ENCODE measurements at places on chromosomes 2 and 18.

DNA sequence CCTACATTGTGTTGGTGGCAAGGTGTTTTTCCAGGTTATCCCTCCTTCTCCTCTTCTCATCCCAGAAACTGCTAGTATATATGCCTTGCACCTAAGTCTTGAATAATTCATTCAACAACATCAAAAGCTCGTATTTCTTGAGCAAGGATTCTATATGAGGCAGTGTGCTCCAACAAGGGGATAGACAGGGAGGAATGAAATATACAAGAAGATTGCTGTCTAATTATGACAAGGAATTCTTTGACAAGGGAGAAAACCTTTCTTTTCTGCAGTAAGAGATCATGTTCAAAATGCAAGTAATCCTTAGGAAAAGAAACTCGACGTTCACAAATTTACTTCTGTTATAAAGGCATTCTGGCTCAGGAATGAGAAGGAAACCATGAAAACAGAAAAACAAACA, 788.6 kb downstream of the TDRD15 start:
- DNase-seq = no peak

- no peak for DNase-seq
These were observed 23.2 kb downstream of the ASXL2 start for GRCh38 chr2:25855065-25855464.

DNA sequence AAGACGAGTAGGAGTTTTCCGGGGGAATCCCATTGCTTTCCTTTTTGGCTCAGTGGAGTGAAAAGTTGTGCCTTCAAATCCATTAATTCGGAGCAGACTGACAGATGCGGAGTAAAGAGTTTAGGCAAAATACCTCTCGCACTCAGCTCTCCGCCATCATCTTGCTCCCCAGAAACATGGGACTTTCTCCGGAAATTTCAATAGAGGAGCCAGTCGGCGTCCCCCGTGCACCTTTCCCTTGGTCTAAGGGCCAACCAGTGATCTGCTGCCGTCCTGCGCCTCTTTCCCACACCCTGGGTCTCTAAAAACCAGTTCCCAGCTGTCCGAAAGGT, 318 bp downstream of the TYW5 start:
- DNase-seq = no peak

DNA sequence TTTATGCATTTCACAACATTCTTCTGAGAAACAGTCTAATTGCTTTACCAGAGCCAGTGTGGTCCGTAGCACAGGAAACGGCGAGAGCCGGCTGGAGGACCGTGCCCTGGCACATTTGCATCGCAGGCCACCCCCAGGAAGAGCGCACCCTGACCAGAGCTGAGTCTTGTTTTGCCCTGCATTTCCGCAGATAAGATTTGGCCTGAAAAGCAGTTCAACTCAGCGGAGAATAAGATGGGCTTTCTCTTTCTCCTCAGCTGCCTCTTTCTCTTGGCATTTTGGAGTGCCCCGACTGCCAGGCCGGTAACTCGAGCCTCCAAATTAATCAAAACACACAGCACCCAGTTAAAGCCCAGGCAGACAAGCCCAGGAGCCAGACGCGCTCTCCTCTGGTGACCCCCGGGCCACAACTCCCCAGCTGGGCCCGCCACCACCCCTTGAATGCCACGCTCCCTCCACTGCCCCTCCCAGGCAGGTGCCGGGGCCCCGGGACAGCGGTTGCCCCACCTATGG, 464 bp downstream of the COL4A4 start:
- no peak for DNase-seq

- DNase-seq = no peak
These were observed 2.7 kb downstream of the PTMA start for GRCh38 chr2:231710799-231711676.

- no peak for DNase-seq
These were observed 16.9 kb downstream of the DAW1 start for GRCh38 chr2:227888289-227888688.

DNA sequence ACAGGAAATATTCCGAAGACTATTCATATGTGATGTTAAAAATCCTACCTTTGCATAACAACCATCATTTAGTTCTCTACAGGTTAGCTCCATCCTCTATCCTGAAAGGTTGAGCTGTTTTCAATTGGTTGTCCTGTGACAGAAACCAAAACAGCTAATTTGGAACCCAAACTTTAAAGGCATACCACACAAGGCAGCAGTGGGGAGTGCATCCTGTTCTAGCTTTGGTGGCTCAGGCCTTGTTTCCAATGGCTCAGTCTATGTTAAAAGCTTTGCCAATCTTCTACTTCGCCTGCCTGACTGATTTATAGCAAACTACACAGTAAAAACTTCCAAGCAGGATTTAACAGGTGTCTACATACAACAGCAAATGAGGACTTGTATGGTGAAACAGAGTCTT, 3.2 kb downstream of the CD226 start:
- DNase-seq = no peak

GRCh38 chr2:160878618-160879017, 281.6 kb upstream of the TANK start:
- DNase-seq = no peak

DNA sequence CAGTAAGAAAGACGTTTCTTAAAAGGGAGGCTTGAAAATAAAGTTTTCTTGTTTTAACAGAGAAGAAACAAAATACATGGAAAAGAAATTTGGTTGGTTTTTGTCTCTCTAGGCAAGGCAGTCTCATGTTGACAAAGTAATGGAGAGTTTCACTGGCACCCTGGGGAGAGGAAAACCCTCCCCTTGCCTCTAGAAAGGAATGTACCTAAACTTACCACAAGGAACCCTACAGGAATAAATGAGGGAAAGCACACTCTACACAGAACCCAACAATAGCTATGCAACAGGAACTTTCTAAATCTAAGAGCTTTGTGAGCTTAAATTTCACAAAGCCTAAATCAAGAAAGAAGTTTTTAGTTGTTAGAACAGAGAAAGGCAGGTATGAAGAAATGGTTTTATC, 37.0 kb downstream of the FIGN start:
- DNase-seq = no peak

DNA sequence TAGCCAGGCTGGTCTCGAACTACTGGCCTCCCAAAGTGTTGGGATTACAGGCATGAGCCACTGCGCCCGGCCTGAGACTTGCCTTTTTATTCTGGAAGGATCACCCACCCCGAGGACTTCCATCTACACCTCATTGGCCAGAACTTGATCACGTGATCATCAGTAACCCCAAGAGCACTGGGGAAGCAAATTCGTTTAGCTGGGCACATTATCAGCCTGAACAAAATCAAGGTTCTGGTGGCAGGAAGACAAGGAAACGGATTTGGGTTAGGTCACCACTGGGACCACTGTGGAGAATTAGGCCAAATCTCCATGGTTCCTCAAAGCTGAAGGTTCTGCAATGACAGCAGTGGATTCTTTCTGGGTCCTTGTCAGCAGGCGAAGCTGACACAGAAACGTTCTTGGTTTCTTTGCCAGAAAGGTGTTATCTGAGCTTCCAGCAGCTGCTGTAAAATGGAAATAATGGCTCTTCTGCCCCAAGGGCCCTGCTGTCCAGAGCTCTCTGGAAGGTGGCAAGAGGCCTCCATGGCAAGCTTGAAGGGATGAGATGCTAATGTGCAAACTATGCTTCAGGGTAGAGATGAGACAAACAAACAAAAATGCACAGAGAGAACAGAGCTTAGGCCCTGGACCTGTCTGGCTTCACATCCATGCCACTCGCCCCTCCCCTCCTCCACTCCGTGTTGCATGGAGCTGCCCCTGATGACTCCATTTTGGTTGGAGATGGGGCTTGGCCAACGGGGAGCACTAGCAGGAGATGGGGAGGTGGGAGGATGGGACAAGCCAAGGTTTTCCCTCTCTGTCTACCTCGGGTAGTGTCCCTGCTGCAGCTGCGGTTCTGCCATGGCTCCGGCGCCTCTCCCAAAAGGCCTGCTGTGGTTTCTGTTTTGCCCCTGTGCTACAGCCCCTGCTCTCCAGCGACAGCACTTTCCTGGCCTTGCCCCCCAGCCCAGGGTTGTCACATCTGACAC, 28.4 kb downstream of the TMEM177 start:
- DNase-seq = no peak

- no peak for DNase-seq
These were observed 51.3 kb upstream of the SLC1A4 start for GRCh38 chr2:64937687-64938491.
